ENCODE measurements at places on chromosomes 6 and 20.

- no peak for DNase-seq
Observed at GRCh38 chr6:131112249-131112648, 23.0 kb upstream of the AKAP7 start.

DNA sequence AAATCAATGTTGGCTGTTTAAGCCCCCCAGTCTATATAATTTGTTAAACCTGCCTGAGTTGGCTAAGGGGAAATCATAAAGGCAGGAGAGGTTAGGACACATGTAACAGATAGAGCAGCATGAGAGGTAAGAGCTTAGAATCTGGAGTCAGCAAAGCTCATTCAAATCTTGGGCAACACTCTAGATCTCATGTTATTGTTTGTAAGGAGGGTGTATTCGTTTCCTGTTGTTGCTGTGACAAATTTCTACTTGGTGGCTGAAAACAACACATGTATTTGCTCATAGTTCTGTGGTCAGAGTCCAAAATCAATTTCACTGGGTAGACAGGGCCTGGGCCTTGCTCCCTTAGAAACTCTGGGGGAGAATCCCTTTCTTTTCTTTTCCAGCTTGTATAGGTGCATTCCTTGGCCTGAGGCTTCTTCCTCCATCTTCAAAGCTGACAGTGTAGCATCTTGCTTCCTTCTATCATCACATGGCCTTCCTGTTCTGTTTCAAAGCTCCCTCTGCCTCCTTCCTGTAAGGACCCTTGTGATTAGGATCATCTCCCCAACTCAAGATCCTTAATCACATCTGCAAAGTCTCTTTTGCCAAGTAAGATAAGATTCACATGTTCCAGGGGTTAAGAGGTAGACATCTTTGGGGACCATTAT is 4.4 kb downstream of the LY86 start:
- no peak for DNase-seq

- no peak for DNase-seq
Observed at GRCh38 chr20:47272893-47273590, 83.5 kb downstream of the ZMYND8 start.

DNA sequence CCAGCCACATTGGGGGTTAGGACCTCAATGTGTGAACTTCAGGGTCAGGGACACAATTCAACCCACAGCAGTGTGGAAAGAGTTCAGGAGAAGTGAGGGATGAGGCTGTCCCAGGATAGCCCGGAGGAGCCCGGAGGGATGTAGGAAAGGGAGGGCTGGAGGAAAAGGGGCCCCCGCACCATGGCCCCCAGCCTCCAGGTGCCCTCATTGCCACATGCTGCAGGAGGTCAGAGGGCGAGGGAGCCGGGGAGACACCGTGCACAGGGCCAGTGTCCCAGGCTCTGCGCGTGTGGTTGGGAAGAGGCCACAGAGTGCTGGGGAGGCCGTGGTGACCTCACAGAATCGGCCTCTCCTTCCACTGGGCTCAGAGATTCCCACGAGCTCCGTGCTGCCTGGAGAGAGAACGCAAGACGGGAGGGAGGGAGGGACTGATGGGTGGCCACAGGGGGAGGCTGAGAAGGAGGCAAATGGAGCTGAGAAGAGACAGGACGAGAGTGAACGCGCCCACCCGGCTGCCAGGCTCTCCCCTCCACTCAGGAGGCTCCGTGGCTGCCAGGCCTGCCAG is 215.1 kb downstream of the DLL1 start:
- no peak for DNase-seq

DNA sequence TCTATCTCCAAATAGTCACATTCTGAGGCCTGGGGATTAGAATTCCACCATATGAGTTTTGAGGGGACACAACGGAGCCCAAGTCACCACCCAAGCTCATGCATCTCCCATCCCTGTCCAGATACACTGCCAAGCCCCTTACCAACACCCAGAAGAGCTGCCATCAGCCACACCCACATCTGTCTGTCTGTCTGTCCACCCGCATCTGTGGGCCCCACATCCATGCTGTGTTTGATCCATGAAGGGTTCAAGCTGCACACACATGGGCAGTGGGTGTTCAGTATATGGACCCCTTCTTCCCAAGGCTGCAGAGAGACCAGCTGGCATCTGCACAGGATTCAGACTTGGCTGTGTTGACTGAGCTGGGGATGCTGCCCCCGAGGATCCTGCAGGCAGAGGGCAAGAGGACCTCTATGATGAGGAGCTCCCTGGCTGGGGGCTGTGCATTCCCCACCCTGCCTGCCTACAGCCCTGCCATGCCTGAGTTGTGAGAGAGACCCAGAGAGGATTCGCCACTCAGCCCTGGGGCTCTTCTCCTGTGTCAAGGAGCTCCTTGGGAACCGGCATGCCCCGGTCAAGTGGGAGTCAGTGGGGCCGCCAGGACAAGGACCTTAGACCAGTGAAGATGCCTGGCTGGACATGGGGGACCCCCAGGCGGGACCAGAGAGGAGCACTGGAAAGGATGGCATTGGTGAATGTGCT is 206.4 kb downstream of the SYNDIG1 start:
- DNase-seq: no peak

Data from NCI-H1436 treated with DMSO at 0.1 percent for 48 hours (cell line).